Hematopoietic multipotent progenitor cell treated with erythropoietin and hydrocortisone succinate and interleukin-3 and kit ligand, for 17 days (in vitro differentiated cells): ENCODE measurements at places on chromosomes 13 and 19.

DNA sequence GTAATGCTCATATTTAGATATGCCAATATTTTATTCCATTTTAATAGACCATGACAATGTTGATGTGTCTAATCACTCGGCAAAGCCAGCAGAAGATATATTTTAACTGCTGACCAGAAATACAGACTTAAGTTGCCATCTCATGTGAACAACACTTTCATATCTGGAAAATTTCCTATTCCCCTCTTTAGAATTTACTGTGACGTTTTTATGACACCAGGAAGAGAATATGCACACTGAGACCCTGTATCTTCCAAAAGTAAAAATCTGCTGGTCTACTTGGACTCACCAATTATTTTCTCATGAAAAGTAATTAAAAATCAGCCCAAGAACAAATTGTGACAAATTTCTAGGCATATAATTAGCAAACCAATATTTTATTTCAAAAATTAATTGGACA is 2.1 kb downstream of the PROSER1 start:
- DNase-seq: no peak

- no peak for DNase-seq
Measured at GRCh38 chr19:8116437-8117293, 32.7 kb downstream of the FBN3 start.

GRCh38 chr13:26584713-26585112 is 27.2 kb downstream of the WASF3 start:
- DNase-seq: no peak

DNA sequence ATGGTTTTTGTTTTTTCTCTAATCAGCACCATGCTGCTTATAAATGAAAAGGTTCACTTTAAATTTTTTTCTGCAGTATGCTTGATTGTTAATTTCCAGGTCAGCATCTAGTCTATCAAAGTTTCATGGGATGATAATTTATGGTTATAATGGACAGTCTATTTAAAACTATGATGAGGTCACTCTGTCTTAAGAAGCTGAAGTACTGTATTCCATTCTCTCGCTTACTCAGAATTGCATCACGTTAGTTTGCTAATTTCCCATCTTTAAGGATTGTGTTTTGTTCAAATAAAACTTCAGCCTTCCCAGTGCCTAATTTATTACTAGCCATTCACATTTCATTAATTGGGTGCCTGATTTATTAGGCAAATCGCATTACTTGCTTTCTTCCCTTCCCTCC is 94.3 kb downstream of the GPC6 start:
- DNase-seq: no peak

DNA sequence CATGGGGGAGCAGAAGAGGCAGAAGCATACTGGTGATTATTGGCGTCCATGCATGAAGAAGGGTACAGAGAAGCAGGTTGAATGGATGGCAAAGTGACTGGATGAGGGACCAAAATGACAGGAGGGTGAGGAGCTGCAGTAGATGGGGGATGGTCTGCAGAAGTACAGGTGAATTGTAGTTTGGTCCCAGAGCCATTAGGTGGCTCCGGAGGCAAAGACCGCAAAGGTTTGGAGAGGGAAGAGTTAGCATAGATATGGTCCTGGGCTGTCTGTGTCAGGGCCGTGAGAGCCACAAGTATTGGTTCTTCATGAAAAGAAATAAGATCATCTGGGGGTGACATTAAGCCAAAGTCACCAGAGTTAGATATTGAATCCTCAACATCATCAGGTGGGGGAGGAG is 59.0 kb upstream of the ZNF726 start:
- no peak for DNase-seq

GRCh38 chr13:99528547-99528946 is 27.3 kb downstream of the TM9SF2 start:
- DNase-seq: peak; percentile 24

DNA sequence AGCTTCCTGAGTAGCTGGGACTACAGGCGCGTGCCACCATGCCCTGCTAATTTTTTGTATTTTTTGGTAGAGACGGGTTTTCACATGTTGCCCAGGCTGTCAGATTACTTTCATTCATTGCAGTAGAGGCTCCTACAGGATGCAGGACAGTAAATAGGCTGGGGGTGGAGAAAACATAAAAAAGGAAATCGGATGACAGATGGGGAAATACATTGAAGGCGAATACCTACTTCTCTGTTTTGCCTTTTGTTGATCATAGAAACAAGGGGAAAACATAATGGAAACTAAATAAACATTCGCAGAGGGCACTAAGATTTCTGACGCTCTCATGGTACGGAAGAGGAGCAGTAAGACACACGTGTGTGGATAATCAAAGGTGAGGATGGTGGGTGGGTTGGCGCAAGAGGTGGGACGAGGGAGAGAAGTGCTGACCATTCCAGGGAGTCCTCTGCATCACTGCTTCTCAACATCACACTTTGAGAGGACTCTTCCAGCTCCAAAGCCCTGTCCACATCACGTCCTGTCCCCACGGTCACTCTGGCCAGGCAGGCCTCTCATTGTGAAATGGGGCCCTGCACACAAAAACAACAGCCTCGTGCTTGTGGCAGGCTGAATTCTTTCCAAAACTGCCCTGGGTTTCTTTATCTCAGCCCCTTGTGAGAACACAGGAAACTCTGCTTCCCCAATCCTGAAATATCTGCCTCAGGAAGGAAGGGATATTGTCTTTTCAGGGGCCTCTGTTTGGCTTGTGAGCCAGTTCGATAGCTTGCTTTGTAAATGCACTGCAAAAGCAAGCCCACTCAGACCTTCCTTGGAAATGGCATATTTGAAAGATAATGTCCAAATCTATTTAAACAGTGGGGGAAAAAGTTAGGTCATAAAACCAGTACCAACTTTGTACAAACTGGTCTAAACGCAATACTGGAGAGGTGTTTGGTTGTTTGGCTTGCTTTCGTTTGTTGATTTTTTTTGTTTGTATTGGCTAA is 188.5 kb downstream of the FOXO1 start:
- DNase-seq: no peak

GRCh38 chr19:14118165-14119051 is 846 bp upstream of the PRKACA start:
- no peak for DNase-seq

DNA sequence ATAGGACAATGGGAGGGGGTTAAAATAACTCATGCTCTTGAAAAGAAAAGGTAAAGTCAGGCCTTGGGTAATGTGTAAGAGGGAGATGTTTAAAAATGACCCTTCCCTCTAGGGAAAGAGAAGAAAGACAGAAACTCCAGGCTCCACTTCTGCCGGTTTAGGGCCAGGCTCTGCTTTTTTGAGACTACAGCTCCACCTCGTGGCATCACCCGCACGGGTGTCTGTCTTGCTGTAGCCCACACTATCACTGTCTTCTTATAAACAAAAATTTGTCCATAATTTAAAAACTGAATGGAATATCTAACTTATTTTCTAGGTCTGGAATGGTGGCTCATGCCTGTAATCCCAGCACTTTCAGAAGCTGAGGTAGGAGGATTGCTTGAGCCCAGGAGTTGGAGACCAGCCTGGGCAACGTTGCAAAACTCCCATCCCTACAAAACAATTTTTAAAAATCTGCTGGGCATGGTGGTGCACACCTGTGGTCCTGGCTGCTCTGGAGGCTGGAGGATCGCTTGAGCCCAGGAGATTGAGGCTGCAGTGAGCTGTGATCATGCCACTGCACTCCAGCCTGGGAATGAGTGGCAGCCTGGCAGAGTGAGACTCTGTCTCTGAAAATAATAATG is 65.1 kb upstream of the GTF3A start:
- DNase-seq: peak; percentile 72

DNA sequence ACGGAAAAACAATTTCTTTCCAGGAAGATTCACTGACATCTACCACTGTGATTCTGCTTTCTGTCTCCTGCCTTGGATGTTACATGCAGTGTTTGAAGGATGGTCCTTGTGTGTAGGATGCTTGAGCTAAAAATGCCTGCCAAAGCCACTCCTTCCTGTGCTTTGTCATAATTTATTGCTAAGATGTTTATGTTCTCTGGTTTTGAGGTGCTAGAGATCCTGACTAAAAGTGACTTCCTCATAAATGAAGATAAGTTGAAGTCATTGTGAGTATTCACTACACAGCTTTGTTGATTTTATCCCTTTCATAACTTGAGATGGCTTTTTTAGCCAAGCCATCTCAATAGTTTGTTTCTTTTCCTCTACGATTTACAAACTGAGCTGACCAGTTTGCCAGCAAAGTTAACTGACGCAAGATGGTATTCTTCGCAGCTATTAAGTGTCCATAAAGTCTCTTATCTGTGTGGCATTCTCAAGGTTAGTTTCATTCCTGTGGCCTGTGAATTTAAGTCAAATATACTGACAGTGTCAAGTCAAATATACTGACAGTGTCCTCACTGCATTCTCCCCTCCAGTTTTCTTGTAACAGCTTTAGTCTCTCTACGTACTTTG is 15.7 kb upstream of the FBXL3 start:
- no peak for DNase-seq

- no peak for DNase-seq
Measured at GRCh38 chr19:17109962-17110598, 34.5 kb downstream of the MYO9B start.

DNA sequence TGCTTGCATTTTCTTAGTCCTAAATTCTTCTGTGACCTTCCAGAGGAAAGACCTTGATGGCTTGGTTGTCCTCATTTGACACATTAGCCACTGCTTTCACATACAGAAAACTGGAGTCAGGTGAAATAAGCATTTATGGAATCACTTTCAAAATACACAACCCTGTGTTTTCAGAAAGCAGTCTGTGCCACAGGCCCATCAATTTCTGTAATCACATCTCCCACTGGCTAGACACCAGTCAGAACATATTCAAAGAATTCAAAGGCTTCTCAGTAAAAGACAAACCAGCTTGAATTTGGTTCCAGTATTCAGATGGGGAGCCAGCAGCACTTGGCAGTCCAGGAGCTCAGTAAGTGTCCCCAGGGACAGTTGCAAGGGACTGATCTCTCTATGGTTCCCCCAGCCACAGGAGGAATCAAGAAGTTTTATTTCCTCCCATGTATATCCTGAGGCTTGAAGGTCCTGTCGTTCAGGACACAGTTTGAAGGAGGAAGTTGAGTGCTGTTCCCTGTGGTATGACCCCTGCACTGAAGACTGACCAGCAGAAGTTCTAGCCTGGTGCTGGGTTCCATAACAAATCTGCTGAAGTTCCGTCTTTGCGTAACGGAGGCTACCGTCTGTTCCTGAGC is 214.3 kb downstream of the FOXO1 start:
- no peak for DNase-seq

DNA sequence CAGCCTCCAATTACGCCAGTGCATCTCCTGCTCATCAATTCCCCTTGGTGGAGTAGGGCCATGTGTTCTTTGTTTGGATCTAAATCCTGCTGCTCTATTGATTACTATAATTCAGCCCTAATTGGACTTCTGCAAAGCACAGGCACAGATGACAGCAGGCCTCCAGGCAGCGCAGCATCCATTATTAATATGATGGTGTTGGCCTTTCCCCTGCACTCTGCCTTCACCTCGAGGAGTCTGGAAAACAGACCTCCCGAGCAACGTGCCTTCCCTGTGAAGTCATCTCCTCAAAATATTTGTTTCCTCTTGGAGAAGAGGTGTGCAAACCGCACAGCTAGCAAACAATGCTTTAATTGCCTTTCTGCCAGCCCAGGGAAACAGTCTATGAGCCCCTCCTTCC is 92.5 kb downstream of the UQCRFS1 start:
- DNase-seq: no peak

DNA sequence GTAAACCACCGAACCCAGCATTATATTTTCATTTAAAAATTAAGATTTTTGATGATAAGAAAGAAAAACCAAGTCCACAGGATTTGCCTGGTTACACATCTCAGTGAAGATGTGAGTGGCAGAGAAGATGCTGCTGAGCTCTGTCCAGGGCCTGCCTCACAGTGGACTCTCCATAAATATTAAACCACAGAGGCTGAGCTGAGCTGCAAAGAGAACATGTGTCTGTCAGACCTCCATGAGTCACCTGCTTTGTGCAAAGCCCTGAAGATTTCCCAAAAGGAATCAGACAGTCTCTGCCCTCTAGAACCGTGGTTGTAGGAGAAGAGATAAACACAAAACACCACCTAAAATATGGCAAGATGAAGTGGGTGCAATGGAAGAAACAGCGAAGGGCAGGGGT is 127.2 kb upstream of the TSC22D1 start:
- DNase-seq: no peak

DNA sequence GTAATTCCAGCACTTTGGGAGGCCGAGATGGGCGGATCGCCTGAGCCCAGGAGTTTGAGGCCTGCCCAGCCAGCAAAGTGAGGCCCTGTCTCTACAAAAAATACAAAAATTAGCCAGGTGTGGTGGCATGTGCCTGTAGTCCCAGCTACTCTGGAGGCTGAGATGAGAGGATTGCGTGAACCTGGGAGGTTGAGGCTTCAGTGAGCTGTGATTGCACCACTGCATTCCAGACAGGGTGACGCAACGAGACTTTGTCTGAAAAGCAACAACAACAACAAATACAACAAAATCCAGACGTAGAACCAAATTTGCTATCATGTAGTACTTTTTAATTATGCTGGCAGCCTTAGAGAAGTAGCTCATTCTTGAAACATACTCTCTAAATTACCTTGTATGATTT is 277.1 kb downstream of the KLF5 start:
- no peak for DNase-seq

GRCh38 chr19:570251-570686 is 2.1 kb upstream of the BSG start:
- peak; percentile 31 for DNase-seq

DNA sequence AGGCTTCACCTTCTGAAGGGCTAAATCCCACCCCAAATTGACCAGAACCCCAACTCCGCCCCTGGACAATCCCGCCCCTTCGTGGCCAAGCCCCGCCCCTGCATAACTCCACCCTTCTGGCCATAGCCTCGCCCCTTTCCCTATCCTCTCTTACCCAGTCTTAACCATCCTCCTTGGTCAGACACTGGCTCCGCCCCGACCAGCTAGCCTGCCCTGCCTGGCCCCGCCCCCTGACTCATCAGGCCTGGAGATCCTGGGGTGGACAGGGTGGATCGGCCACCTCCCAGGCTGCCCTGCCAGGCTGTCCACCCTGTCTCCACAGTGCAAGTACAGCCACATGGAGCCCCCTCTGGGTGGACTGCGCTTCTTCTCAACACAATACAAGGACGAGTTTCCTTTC is 8.0 kb upstream of the ZNF358 start:
- peak; percentile 88 for DNase-seq

- no peak for DNase-seq
Measured at GRCh38 chr19:662207-662961, 630 bp downstream of the RNF126 start.

DNA sequence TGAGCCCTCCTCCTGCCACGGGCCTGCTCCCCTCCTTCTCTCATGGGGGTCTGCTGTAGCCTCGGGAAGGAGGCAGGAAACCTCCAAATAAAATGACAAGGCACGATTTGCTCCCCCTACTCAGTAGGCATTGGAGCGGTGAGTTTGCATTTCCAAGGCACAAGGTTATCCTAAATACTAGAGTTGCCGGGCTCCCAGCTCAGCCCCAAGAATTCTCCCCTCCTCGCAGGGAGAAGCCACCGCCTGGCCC is 1.5 kb downstream of the CEBPA start:
- DNase-seq: no peak

DNA sequence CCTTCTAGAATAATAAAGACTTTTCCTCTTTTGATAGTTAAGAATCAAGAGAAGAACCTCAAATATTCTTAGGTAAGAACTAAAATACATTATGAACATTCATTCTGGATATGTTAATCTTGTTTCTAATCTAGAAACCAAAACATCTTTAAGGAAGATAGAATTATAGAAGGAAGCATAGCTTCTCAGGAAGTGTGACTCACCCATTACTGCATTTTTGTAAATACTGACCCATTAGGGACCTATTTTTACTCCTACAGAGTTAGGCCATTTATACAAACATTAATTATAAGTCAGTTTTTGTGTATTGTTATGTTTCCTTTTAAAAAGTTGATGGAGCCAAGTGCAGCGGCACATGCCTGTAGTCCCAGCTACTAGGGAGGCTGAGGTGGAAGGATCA is 147.1 kb downstream of the NUFIP1 start:
- no peak for DNase-seq

GRCh38 chr19:16355293-16356043 is 30.8 kb downstream of the KLF2 start:
- no peak for DNase-seq
